ENCODE measurements at places on chromosomes 11 and 22.

DNA sequence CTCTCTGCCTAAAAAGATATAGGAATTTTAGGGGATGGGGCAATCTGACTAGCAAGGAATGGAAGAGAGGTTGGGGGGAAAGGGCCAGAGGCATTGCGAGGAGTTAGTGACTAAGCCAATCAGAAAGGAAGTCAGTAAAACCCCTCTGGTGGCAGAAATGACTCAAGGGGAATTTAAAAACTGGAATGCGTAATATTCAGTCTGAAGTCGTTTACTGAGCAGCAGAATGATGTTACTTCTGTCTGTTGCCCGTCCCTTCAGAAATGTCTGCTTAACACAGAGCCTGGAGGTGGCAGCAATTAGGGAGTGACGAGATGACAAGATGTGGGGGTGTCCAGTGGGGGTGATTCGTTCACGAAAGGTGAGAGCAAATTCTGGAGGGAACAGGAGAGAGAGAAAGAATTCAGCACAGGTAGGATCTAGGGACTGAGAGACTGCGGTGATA lies 107.7 kb upstream of the CLMP start:
- no peak for DNase-seq

DNA sequence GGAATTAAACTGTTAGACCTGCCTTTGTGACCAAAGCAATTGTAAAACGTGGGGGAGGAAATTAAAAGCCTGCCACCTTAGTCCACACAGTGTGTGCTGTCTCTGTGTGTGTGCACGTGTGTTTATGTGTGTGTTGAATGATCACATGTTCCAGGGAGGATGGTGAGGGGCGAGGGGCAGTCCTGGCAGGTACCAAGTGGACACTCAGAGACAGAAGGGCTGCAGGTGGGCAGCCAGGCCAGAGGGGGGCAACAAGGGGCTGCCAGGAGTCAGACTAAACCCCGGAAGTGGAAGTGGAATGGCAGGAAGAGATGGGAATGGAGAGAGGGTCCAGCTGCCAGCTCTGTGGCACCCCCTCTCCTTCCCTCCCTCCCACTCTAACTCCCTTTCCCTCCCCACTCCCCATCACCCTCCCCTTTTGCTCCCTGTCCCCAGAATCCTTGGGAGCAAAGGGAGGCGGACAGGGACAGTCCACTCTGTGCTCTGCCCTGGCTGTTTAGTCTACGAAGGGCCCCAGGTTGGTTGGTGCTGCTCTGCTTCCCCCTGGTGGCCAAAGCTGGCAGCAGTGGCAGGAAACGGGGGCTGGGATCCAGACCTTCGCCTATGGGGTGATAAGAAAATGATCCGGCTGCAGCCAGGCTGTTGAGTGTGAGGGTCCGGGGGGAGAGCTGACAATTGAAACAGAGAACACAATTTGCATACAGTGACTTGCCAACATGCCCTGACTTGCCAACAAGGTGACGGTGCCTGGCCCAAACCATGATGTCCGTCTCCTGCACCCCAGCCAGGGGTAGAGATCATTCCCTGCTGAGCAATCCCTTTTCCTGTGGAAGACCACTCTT lies 24.4 kb downstream of the P2RY2 start:
- DNase-seq: no peak

DNA sequence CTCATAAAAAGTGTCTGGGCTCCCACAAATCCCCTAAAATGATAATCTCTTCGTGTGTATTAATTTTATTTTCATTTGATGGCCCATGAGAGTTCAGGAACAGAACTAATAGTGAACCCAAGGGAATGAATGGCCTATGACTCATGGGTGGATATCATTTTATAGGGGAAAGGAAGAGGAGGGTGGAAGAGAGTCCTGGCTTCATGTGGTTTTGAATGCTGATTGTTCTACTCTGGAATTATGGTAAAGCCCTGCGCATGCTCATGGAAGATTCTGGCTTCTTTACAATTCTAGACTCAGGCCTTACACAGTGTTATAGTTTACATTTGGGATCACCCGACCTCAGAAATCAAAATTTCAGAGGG lies 35.2 kb downstream of the MAML2 start:
- DNase-seq: no peak

DNA sequence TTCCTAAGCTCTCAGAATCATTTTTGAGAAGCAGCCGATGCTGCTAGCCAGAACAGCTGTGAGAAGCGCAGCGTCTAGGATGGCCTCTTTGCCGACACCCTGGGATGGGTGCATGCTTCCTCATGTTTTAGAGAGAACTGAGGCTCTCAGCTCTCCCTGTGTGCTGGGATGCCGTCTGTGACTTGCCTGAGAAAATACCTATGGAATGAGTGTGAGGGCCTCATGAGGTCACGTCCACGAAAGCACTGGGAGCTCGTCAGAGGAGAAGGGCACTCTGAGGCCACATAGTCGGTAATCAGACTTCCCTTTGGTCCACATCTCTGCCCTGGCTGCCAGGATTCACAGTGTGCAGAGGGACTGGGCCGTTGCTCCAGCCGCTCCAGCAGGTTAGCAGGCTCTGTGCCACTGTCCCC lies 54.7 kb downstream of the MICAL3 start:
- DNase-seq: no peak

- no peak for DNase-seq
Measured at GRCh38 chr11:117313828-117314768, 2.0 kb downstream of the BACE1 start.

DNA sequence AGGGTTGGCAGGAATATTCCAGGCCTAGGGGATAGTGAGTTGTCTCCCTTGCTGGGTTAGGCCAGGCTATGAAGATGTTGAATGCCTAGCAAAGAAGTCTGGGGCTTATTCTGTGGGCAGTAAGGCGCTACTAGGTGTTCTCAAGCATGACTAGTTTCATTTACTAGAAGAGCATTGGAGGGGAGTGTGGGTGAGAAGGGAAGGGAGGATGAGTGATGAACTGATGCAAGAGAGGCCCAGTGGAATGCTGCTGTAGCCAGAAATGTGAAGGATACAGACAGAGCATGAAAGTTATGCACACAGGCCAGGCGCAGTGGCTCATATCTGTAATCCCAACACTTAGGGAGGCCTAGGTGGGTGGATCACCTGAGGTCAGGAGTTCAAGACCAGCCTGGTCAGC lies 33.5 kb downstream of the POU2F3 start:
- no peak for DNase-seq

DNA sequence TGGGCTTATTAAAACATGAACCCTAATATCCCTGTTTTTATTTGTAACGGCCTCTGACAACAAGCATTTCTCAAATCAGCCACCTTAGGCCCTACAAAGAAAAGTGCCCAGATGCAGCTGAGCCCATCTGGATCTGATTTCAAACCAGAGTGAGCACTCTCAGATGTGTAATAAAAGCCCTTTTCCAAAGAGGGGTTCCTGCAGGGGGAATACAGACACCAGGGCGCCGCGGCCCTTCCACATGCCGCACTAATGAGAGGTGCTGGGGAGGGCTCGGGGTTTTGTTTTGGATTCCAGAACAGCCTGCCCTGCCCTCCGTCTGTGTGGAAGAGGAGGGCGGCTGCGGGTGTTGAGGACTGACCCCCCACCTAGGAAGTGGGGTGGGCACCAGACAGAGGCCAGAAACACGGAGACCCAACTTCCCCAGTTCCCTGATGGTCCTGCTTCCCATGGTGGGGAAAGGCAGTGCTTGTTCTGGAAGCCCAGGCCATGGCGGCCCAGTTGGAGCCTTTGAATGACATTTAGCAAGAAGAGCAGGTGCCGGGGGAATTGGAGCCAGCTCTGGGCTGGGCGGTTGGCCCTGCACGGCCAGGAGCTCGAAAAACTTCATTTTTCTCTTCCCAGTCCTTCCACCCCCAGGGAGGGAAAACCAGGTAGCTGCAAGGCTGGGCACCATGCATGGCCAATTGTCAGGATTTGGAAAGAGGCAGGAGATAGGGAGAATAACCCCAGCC lies 63.7 kb downstream of the MACROD1 start:
- no peak for DNase-seq
